ENCODE measurements at places on chromosomes 11 and 22.

DNA sequence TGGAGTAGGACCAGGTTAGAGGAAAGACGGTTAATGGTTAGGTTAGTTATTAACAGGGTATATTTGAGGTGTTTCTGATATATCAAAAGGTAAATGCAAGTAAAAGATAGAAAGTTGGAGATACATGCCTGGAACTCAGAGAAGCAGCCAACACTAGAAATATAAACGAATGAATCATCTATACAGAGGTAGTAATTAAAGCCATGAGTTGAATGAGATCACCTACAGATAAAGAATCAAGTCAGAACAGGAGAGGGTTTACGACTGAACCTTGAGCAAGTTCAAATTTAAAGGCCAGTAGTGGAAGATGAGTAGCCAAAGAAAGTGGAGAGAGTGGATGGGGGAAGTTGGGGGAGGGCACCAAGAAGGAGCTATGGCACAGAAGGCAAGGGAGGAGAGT lies 73.9 kb downstream of the SPON1 start:
- no peaks in the 10 kb centered on the region for H3K4me1 ChIP-seq
- no peaks in the 10 kb centered on the region for H3K27me3 ChIP-seq
- no peak for DNase-seq
- no peak overlapping the region for H3K27ac ChIP-seq
- no peak overlapping the region for H3K4me3 ChIP-seq

DNA sequence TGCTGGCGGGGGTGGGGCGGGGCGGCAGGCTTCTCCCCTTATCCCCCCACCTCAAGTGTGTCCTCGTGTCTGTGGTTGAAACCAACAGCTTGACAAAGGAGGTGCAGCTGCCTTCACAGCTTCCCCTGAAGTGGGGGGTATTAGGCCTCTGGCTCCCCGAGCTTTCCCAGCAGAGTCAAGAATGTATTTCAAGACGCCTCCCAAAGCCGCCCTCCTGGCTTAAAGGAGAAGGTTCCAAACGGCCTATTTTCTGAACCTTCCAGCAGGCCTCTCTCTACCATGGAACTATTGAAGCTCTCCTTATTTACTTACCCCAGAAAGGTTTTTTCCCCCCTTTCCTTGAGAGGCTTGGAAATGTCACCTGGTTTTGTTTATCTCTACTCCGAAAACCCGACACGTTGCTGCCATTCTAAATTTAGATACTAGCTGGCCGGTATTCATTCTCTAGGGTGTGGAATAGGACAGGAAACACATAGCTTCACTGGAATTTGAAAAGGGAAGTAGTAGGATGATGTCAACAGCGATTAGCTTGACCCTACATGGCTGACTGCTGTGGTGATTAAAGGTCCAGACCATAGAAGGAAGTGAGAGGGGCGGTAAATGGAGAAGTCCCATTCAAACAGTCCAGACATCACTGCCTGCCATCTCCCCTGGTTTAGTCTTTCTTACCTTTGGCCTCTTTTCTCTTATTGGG lies 671 bp upstream of the PICALM start:
- peak overlapping the region; percentile 100 for H3K4me3 ChIP-seq
- peak overlapping the region; percentile 91 for H3K27ac ChIP-seq
- peaks cover 29% of the 10 kb centered on the region for H3K36me3 ChIP-seq

- no peak overlapping the region for H3K27ac ChIP-seq
- H3K36me3 ChIP-seq: peaks cover 9% of the 10 kb centered on the region
- DNase-seq: no peak
- H3K4me3 ChIP-seq: no peak overlapping the region
Measured at GRCh38 chr11:75896843-75897419, 81.9 kb downstream of the UVRAG start.

- peak overlapping the region; percentile 79 for H3K4me3 ChIP-seq
- H3K4me1 ChIP-seq: peaks cover 42% of the 10 kb centered on the region
- no peaks in the 10 kb centered on the region for H3K36me3 ChIP-seq
- no peaks in the 10 kb centered on the region for H3K27me3 ChIP-seq
Measured at GRCh38 chr11:75352588-75353206, 1.2 kb upstream of the ARRB1 start.

DNA sequence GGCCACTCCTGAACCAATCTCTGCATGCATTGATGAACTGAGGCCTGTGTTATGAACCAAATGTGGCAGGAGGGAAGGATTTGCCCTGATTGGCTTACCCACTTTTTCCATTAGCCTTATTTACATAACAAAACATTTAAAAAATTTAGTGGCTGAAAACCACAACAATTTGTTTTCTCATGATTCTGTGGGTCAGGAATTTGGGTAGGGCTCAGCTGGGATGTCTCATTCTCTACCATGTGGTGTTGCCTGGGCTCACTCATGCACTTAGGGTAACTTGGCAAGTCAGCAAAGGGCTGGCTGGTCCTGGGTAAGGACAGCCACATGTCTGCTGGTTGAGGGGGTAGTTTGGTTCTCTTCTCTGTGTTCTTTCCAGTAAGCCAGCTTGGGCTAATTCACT lies 35.1 kb upstream of the CYP2R1 start:
- H3K4me3 ChIP-seq: no peak overlapping the region
- H3K27me3 ChIP-seq: no peaks in the 10 kb centered on the region
- DNase-seq: no peak
- H3K27ac ChIP-seq: no peak overlapping the region
- peaks cover 2% of the 10 kb centered on the region for H3K36me3 ChIP-seq
- no peaks in the 10 kb centered on the region for H3K4me1 ChIP-seq
